ENCODE measurements at places on chromosomes 2 and 18.

DNA sequence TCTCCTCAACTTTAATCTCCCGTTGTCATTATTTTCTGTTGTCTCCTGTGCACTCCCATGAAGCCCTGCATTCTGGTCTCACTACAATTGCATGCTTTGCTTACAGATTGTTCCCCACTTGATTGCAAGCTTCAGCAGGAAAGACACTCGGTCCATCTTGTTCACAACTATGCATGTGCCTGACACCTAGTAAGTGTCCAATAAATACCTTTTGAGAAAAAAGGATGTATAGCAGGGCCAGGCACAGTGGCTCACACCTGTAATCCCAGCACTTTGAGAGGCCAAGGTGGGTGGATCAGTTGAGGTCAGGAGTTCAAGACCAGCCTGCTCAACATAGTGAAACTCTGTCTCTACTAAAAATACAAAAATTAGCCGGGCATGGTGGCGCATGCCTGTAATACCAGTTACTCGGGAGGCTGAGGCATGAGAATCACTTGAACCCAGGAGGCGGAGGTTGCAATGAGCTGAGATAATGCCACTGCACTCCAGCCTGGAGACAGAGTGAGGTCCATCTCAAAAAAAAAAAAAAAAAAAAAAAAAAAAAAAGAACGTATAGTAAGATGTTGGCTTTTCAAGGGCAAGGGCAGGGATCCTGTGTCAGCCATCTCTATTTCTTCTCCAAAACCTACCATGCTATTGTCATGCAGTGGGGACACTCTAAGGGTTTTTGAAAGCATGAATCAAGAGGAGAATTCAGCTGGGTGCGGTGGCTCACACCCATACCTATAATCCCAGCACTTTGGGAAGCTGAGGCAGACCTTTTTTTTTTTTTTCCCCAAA is 338.3 kb downstream of the MYCN start:
- DNase-seq = no peak

GRCh38 chr2:187939180-187939579 is 352.5 kb upstream of the GULP1 start:
- DNase-seq = no peak

- no peak for DNase-seq
Observed at GRCh38 chr2:215712219-215712868, 276.5 kb upstream of the FN1 start.

- DNase-seq = no peak
Observed at GRCh38 chr2:104938231-104938941, 84.5 kb downstream of the POU3F3 start.

DNA sequence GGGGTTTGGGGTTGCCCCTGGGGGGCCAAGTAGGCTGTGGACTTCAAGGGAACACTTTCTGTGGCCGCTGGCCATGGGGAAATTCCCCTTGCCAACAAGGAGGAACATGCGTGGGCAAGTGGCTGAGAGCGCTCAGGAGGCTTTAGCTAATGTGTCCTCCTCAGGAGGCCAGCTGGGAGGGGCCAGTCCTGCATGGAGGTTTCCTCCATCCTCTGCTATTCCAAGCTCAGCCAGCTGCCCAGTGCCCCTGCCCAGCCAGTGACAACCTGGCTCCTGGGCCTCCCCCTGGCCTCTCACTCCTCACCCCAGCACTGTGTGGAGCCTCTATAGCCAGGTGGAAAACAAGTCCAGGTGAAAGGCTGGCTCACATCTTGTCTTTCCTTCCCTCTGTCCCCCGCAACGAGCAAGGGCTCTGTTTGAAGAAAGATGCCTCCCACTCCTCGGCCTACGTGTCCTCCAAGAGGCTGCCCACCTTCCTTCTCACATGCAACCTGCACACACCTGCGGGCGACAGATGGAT is 64.4 kb upstream of the DAPL1 start:
- no peak for DNase-seq

DNA sequence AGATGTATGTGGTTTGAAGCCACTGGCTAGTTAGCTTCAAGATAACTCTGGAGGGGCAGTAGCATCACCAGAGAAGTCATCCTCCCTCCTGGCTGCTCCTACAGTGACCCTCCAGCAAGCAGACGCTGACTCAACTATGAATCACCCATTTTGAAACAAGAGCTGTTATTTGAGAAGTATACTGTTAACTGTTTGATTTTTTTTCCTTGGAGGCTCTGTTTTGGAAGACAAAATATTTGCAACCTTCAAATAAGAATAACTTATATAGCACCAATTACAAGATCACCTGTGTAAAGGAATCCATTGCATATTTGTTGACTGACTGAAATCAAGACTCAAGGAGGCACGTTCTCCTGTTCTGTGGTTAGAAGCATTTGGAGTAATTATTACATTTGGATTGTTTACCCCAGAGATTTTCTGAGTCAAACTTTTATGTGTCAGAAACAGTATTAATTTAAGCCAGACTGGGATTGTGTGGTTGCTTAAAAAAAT is 313.8 kb downstream of the MTX2 start:
- peak; percentile 70 for DNase-seq

DNA sequence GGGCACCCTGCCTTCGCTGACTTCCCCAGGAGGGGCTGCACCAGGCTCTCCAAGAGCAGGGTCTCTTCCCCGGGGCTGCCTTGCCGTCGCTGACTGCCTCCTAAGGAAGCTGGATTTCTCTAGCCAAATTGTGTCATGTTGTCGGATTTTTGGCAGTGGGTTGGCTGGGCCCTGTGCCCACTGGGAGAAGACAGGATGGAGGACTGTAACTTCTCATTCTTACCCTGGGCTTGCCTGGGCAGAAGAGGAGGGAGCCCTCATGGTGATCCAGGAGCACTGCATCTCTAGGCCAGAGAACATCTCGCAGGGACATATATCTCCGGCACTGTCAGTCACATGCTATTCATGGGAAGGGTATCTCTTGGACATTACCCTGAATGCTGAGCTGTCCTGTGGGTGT is 6.3 kb downstream of the MYO7B start:
- DNase-seq = no peak

GRCh38 chr2:127052057-127052770 is 54.7 kb downstream of the BIN1 start:
- no peak for DNase-seq

DNA sequence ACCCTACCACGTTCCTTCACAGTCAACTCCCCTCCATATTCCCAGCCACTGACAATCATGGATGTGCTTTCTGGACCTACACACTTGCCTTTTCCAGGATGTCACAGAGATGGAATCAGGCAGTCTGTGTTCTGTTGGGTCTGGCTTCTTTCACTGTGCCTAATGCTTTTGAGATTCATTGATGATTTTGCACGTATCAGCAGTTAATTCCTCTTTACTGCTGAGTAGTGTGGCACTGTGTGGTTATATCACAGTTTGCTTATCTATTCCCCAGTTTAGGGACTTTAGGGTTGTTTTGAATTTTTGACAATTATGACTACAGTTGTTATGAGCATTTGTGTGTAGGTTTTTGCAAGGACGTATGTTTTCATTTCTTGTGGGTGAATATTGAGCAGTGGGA is 191.7 kb downstream of the ACKR3 start:
- no peak for DNase-seq

GRCh38 chr18:49638891-49639557 is 77.2 kb downstream of the LIPG start:
- no peak for DNase-seq

Measured in COLO829 (cell line).